Activated naive CD8-positive, alpha-beta T cell treated with anti-CD3 and anti-CD28 coated beads, Interleukin-2, amount 10 ng/mL, durations not matched to agents 7 days and 5 days (primary cell): ENCODE measurements at places on chromosomes 4 and X. TPM values are rescaled to one million over a fixed set of nuclear protein-coding genes. Genes with fewer than 3 reads are reported as not detected.

GRCh38 chr4:122930862-122931261, 8.5 kb upstream of the NUDT6 start:
- DNase-seq = no peak
- peaks cover 19% of the 10 kb centered on the region for H3K4me1 ChIP-seq
- H3K27me3 ChIP-seq = no peaks in the 10 kb centered on the region
- no peak overlapping the region for H3K27ac ChIP-seq
- H3K36me3 ChIP-seq = peaks cover 12% of the 10 kb centered on the region

DNA sequence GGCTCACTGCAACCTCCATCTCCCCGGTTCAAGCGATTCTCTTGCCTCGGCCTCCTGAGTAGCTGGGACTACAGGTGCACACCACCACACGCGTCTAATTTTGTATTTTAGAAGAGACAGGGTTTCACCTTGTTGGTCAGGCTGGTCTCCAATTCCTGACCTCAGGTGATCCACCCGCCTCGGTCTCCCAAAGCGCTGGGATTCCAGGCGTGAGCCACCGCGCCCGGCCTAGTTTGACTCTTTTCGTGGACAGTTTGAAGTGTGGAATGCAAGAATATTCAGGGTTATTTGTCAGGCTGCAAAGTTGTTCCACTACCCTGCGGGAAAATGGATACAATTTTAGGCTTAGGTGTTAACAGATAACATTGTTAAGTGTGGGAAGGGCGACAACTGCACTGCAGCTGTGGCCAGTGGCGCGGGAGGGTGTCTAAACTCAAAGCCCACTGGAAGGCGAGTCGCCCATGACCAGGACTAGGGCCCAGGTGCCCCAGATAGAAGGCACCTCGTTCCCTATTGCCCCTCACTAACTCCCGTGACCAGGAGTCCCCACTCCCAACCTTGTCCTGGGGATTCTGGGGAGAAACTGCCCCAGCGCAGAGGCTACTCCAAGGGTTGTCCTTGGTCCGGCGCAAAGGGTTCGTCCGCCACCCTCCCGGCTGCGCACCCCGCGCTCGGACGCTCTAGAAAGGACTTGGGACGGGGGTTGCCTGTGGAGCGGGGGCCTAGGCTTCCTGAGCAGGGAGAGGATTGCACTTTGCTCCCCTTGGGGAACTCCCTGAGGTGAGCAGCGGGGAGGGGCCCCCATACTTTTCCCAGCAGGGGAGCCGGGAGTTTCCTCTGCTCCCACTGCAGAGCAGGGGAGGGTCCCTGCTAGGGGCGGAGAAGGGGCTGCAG, 1.1 kb upstream of the CD99 start:
- no peaks in the 10 kb centered on the region for H3K27me3 ChIP-seq

- H3K27ac ChIP-seq = no peak overlapping the region
- peaks cover 28% of the 10 kb centered on the region for H3K36me3 ChIP-seq
- H3K4me3 ChIP-seq = no peak overlapping the region
- no peak for DNase-seq
Measured at GRCh38 chr4:168197926-168198325, 105.6 kb downstream of the ANXA10 start.

DNA sequence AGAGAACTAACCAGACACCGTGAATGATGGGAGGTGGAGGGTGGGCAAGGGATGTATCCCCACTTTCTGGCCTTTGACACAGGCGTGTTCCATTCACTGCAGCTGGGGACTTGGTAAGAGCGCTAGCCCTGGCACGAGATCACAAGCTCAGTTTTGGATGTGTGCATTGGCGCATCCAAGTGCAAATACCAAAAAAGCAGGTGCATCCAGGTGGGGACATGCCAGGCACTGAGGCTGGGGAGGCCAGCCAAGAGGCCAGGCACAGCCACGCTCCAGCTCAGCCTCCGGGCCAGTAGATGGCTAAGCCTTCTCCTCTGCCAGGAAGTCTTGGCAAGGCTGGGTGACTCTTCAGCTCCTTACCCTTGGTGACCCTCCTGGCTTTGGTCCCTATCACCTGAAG, 4.4 kb upstream of the ZFP92 start:
- no peak for DNase-seq
- H3K4me1 ChIP-seq = peaks cover 1% of the 10 kb centered on the region

GRCh38 chr4:56186808-56187523, 200.3 kb downstream of the AASDH start:
- no peaks in the 10 kb centered on the region for H3K4me1 ChIP-seq
- DNase-seq = no peak
- H3K4me3 ChIP-seq = no peak overlapping the region
- no peak overlapping the region for H3K27ac ChIP-seq
- H3K27me3 ChIP-seq = no peaks in the 10 kb centered on the region
- H3K36me3 ChIP-seq = no peaks in the 10 kb centered on the region

DNA sequence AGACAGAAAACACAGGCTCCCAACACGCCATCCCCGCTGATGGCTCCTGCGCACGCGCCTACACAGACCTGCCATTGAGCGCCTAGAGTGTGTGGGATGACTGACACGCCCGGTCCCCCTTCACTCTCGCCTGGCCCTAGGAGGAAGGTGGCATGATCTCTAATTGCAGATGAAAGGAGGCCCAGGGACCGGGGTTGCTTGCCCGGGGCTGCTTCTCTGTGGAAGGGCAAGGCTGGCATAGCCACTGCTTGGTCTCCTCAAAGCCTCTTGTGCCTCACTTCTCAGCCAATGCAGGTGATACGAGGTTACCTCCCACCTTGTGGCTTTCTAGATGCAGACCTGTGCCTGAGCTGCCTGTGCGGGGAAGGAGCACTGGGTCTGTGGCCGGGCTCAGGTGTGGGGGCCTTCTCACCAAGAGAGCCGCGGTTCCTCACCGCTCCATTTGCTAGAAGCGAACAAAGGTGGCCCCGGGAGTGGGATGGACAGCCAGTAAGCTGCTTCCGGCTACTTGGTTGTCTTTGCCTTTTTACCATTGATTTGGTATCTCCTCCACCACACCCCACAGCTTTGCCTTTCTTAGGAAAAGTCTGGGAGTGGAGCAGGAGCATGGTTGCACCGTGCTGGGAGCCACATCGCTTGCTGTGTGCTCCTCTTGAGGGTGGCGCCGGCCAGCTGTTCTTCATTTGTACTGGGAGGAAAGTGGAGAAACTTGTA, 47.0 kb downstream of the TBC1D14 start:
- H3K36me3 ChIP-seq = no peaks in the 10 kb centered on the region
- peak; percentile 15 for DNase-seq
- no peaks in the 10 kb centered on the region for H3K27me3 ChIP-seq
- H3K4me3 ChIP-seq = no peak overlapping the region

GRCh38 chr4:150149381-150149780, 71.1 kb downstream of the DCLK2 start:
- DNase-seq = no peak
- H3K4me1 ChIP-seq = no peaks in the 10 kb centered on the region
- H3K27me3 ChIP-seq = no peaks in the 10 kb centered on the region

DNA sequence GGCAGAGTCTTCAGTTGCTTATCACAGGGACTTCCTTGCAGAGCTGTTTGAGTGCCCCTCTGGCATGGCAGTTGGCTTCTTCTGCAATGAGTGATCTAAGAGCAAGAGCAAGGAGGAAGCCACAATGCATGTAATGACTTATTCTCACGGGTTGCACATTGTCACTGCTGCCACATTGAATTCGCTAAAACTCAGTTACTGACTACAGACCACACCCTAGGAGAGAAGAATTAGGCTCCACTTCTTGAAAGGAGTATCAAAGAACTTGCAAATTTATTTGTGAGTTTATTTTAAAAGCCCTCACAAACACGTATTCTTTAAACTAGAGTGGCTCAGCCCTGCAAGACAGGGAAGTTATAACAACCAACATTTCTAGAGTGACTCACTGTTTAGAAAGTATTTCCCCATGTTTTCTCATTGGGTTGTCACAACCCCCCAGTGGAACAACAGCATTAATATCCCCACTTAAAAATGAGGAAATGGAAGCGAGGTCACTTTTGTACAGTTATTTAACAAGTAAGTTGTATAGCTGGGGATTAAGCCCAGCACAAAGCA, 32.4 kb upstream of the RBPJ start:
- peaks cover 2% of the 10 kb centered on the region for H3K27me3 ChIP-seq
- no peaks in the 10 kb centered on the region for H3K36me3 ChIP-seq
- peaks cover 9% of the 10 kb centered on the region for H3K4me1 ChIP-seq
- no peak overlapping the region for H3K4me3 ChIP-seq
- no peak for DNase-seq

- no peaks in the 10 kb centered on the region for H3K27me3 ChIP-seq
- H3K27ac ChIP-seq = peak overlapping the region; percentile 79
- H3K4me1 ChIP-seq = peaks cover 27% of the 10 kb centered on the region
- H3K4me3 ChIP-seq = peak overlapping the region; percentile 55
- H3K36me3 ChIP-seq = peaks cover 16% of the 10 kb centered on the region
Measured at GRCh38 chrX:150879855-150880807, 18.3 kb downstream of the CD99L2 start.

DNA sequence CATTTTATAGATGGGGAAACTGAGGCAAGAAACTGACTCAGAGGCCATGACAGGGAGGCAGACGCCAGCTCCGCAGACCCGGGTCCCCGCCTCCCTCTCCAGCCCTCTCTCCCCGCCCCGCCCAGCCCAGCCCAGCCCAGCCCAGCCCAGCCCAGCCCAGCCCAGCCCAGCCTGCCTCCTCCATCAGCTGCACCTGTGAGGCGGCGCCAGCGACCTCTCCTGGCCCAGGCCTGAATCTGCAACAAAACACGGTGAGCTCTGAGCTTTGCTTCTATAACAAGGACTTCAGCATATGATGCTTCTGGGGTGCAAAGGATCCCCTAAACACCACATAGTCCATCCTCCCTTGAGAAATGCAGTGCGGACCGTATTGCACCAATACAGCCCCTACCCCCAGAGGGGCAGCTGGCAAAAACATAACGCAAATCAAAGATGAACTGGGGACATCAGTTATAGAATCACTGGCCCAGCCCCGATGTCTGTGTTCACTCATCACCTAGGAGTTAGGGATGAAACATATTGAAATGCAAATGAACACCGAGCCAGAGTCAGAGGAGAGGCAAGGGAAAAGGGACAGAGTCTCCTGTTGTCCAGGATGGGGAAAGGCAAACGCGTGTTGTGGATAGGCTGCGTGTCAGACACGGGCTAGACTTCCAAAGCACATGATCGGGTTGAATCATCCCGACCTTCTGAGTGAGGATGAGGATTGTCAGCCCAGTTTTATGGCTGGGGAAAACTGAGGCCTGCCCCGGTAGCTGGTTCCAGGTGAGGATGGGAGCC, 216.1 kb upstream of the PSAPL1 start:
- peak overlapping the region; percentile 4 for H3K27ac ChIP-seq
- peak overlapping the region; percentile 15 for H3K4me3 ChIP-seq
- peaks cover 4% of the 10 kb centered on the region for H3K36me3 ChIP-seq
- H3K27me3 ChIP-seq = peaks cover 8% of the 10 kb centered on the region
- DNase-seq = no peak

DNA sequence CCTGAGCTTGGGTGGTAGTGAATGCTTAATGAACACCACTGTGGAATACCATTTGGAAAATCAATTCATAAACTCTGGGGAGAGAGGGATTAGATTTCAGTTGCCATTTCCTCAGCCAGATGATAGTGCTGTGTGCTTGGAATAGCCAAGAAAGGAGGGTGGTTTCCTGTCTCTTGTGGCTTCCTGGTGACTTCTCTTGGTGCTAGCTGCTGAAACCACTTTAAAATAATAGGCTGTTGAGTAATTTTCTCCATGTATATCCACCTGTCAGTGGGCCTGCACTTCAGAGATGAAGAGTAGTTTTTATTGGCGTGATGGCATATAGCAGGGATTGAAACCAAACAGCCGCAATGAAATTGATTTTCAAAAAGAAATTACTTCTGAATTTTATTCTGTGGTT, 11.8 kb downstream of the EDA start:
- H3K4me1 ChIP-seq = peaks cover 8% of the 10 kb centered on the region
- no peak overlapping the region for H3K27ac ChIP-seq
- no peak for DNase-seq
- H3K36me3 ChIP-seq = no peaks in the 10 kb centered on the region

- H3K36me3 ChIP-seq = peaks cover 4% of the 10 kb centered on the region
- H3K4me3 ChIP-seq = no peak overlapping the region
- H3K4me1 ChIP-seq = no peaks in the 10 kb centered on the region
Measured at GRCh38 chr4:150789864-150790263, 207.9 kb downstream of the MAB21L2 start.

GRCh38 chr4:53522334-53522733, 69.0 kb downstream of the LNX1 start:
- DNase-seq = no peak
- no peak overlapping the region for H3K27ac ChIP-seq
- no peak overlapping the region for H3K4me3 ChIP-seq

DNA sequence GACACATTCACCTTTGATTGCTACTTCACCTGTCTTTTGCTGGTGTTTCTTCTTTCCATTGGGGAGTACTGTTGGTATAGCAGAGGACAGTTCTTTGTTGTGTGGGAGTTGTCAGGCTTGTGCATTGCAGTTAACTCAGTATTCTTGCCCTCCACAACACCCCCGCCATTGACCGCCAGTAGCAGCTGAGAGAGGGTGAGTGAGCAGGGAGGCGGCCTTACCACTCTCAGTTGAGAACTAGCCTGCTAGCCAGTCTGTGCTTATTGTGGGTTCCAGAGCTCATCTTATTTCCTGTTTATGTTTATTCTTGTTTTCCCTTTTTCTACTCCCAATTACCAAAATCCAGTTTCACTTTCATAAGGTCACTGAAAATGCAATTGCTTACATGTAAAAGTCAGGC, 52.2 kb downstream of the STIM2 start:
- peaks cover 40% of the 10 kb centered on the region for H3K4me1 ChIP-seq
- DNase-seq = no peak
- H3K36me3 ChIP-seq = peaks cover 8% of the 10 kb centered on the region
- H3K27me3 ChIP-seq = no peaks in the 10 kb centered on the region
- H3K27ac ChIP-seq = no peak overlapping the region

DNA sequence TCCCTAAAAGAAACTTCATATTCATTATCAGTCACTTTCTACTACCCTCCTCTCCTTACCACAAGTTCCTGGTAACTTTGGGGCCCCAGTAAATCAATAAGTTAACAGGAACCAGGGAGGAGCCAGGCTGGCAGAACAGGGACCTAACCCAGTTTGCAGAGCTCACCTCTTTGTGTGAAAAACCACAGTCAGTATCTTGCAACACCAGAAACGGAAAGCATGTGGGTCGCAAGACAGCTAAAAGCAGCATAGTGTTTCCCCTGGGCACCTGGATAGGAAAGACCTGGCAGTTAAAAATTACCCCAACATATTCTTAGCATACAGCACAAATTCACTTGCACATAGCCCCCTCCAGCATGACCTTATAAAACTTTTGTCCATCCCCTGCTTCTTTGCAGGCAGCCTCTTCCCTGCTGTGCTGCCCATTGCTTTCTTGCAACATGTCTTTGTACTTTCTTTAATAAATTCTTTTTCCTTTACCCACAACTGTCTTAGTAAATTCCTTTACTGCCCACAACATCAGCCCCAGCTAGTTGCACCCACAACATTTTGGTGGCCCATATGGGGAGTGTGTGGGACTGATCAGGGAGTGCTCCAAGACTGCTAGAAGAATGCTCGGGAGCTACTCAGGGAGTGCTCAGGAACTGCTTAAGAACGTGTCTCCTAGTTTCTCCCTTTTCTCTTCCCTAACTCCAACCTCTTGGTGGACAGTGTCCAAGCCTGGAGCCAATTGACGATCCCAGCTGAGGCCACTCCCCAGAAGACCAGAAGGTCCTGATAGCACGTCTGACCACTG, 83.4 kb downstream of the MSN start:
- H3K27me3 ChIP-seq = no peaks in the 10 kb centered on the region
- peak overlapping the region; percentile 55 for H3K4me3 ChIP-seq
- peaks cover 41% of the 10 kb centered on the region for H3K4me1 ChIP-seq
- H3K27ac ChIP-seq = peak overlapping the region; percentile 82
- DNase-seq = no peak

NBDY gene
- 48.5 TPM for total RNA-seq

ADH1C gene
- not detected for total RNA-seq

CCNA2 gene
- total RNA-seq = 84.8 TPM

MED14 gene
- total RNA-seq = 40.3 TPM

TBC1D19 gene
- total RNA-seq = 6.5 TPM

EVC gene
- 0.36 TPM for total RNA-seq

MAP9 gene
- 6.7 TPM for total RNA-seq
